ENCODE measurements at places on chromosomes 3 and 15.

- DNase-seq = no peak
Measured at GRCh38 chr3:48543271-48543866, 13.2 kb downstream of the PFKFB4 start.

GRCh38 chr3:12242772-12243171 is 46.1 kb upstream of the PPARG start:
- DNase-seq = no peak

GRCh38 chr3:175651716-175652115 is 792.6 kb downstream of the NAALADL2 start:
- DNase-seq = no peak

- no peak for DNase-seq
Measured at GRCh38 chr3:54862526-54862925, 65.3 kb downstream of the LRTM1 start.

DNA sequence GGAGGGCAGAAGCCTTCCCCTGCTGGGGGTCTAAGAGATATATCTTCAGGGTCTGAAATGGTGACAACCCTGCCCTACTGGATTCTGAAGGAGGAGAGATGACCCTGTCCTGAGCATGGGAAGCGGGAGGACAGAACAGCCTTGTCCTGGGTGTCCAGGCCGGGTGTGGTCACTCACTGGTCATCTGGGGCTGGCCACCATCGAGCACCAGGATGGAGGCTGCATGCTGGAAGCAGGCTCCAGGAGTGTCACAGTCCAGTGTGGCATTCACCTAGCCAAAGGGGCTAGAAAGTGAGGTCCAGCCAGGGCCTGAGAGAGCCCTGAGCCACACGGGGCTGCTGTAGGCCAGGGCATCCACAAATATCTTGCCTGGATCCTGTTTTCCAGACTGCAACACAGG is 5.2 kb downstream of the CDHR4 start:
- no peak for DNase-seq

DNA sequence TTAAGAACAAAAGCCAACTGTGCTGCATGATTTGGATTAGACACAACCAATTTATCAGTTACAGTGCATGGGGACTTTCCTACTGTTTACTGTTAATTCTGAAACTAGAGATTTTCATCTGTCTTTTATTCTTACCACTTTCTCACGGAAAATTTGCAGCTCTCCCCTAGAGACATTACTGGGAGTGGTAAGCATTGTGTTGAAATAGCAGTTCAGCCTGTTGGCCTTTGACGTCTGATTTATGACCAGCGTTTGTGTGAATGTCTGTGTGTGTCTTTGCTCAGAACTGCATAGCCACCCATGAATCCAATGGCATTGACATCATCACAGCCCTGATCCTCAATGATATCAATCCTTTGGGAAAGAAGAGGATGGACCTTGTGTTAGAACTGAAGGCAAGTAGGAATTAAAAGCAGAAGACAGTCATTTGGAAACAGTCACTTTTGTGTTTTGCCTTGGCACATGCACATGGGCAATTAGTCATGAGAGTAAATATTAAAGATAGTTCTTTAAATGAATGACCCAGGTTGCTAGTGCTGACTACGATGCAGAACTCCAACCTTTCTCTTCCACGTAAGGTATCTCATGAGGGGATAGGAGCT is 202.2 kb upstream of the BHLHE40 start:
- DNase-seq = no peak

DNA sequence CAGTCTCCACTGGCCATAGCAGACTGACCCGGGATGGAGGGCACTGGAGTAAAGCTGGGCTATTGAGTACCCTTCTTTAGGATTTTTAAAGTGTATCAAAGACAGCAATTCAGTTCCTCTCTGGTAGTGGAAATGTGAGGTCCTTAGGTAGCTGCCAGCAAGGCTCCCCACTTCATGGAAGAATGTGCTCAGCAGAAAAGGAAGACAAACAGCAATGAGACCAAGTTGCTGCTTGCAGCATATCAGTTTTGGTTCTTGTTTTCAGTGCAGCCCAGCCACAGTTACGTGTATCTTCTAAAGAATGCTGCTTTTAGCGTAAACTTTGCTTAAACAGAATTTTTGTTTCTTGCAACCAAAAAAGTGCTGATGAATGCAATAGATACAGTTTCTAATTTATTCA is 374.0 kb upstream of the CBLB start:
- no peak for DNase-seq

- DNase-seq = no peak
Measured at GRCh38 chr15:99176757-99177156, 71.9 kb downstream of the SYNM start.
